ENCODE measurements at places on chromosomes 5 and 9.
A peak's percentile ranks its signal among the peaks of the same experiment; 100 is the strongest.

DNA sequence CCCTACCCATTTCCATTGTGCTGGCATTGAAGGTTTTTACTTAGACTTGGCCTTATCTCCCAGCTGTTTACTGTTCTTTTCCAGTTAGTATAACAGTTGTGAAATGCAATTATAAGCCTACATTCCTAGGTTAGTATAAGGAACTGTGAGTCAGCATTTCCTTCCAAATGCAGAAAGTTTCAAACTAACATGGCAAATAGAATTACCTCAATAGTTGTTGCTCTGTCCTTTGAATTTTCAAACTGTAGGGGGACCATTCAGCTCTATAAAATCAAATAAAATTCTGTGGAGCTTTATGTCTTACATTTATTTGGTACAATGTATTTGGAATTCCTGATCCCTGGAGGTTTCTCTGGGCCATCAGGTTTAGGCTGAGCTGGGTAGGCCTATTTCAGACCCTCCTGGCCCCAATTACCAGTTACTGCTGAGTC, 47.2 kb downstream of the ARHGEF28 start:
- peak; percentile 55 for DNase-seq

DNA sequence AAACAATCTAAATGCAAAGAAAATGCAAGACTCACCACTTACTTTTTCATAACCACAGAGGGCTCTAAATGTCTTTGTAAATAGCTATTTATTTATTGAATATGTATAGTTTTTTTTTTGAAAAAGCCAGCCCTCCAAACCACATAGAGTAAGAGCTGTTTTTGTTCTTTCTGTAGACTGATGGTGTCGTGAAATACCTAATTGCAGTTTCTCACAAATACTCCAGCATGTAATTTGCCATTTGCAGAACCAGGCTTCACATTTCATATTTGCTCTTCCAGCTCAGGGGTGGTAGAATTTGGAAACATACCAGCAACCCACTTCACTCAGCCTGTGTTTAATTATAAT, 159.8 kb downstream of the TMC1 start:
- no peak for DNase-seq

- no peak for DNase-seq
Observed at GRCh38 chr9:14881006-14881405, 29.2 kb downstream of the FREM1 start.

- DNase-seq, result no peak
Observed at GRCh38 chr5:173263566-173263965, 28.6 kb upstream of the NKX2-5 start.

DNA sequence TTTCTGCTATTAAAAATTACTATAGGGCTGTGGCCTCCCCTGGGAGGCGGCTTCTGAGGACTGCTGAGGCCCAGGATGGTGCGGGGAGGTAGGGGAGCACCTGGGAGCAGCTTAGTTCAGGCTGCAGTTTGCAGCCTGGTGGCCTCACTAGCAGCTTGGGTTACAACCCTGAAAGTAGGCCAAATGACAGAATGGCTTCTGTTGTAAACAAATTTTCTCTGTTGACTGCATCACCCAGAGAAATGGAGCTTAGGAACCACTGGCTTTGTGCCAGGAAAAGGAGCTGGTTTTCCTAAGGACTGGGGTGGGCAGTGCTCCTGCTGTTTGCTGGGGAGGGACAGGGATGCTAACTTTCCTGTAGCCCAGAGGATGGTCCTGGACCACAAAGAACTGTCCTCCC, 130.3 kb downstream of the ENTREP1 start:
- DNase-seq, result no peak

GRCh38 chr5:136216230-136216629, 23.3 kb upstream of the SMIM32 start:
- no peak for DNase-seq

DNA sequence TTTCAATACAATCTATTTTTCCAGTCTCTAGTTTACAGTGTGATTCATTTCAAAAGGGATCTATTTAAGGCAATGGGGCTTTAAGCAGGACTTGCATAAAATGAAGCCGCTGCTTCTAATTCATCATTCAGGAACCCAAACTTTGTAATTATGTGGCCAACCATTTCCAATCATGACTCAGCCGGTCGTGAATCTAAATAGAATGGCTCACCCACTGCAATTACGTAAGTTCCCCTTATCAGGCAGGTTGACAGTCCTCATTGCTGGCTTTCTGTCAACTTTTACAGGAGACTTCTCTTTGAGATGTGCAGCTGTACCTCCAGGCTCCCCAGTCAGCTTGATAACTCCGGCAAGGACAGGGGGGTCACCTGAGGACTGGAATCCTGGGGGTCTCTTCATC, 152.8 kb upstream of the DAP start:
- DNase-seq, result peak; percentile 83

DNA sequence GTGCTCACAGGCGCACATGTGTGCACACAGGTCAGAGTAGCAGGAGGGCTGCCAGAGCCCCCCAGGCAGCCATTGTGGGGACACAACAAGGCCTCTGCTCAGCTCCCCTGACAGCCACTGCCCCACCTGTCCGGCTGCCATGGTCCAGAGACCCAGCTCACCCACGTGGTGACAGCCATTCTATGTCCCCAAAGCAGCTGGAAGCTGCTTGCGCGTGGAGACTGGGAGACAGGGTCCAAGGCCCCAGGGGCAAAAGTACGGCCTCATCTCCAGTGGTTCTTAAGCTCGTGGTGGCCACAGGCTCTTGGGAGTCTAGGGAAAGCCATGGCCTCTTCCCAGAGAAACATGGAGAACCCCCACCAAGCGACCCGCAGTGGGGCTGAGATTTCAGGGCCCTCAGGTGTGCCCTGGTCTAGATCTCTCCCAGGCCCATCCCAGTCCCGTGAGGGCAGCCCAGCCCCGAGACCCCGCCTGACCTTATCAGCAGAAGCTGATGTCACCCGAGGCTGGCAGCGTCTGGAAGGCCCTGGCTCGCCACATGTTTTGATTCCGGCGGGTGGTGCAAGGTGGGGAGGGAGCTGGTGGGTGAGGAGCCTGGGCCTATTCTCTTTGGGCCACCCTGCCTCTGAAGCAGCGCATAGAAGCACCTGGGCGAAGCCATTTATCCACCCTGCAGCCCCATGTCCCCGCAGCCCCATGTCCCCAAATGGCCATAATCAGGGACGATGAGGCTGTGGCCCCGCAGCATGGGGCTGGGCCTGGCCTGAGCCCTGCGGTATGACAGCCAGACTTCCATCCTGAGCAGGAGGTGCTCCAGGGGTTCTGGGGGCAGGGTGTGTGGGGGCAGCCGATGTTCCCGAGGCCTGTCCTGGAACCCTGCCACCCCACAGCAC, 31.7 kb downstream of the GLT6D1 start:
- DNase-seq, result no peak

- no peak for DNase-seq
Observed at GRCh38 chr5:73363911-73364730, 84.5 kb downstream of the FOXD1 start.

DNA sequence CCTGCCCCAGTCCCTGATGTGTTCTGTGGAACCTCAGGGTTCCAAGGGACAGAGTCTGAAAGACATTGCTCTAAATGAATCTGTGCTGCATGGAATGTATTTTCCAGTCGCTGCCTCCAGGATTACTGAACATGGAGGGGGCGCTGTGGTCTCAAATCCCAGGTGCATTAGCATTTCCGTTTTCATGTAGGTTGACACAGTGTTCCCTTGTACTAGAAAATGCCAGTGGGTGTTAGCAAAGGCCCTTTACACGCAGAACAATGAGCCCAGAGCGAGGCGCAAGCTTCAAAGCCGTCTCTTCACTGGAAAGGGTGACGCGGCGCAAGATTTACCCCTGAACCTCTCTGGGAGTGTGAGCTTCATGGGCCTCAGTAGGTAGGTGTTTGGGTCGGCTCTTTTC, 308.3 kb downstream of the SLIT3 start:
- no peak for DNase-seq

DNA sequence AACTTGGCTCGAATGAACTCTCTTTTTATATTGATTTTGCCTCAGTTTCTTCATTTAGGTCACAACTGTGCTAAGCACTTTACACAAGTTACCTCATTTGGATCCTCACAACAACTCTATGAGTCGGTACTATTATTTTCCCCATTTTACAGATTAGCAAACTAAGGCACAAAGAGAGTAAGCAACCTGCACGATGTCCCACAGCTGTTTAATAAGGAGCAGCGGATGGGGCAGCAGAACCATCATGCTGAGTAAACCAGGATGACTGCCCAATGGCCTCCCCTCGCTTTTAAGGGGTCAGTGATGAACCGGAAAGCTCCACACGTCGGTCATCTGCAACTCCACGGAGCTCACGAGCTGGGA, 607 bp downstream of the PRELID2 start:
- DNase-seq, result no peak

GRCh38 chr5:72651779-72652178, 144.6 kb upstream of the ZNF366 start:
- no peak for DNase-seq

DNA sequence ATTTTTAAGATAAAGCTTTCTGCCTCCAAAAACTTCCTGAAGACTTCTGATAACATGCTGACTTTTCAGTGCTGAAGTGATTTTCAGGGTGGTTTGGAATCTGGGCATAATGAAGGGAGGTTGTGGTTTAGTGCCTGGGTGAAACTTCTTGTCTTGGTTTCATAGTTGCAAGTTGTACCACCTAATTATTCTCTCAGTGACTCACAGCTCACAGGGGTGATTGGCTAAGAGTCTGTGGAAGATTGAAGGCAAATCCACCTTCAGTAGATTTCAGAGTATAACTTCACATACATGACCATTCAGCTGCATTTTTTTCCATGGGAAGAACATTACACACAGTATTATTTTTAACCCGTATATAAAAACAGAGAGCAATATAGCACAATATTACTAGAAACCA, 199.9 kb downstream of the PTTG1 start:
- no peak for DNase-seq

DNA sequence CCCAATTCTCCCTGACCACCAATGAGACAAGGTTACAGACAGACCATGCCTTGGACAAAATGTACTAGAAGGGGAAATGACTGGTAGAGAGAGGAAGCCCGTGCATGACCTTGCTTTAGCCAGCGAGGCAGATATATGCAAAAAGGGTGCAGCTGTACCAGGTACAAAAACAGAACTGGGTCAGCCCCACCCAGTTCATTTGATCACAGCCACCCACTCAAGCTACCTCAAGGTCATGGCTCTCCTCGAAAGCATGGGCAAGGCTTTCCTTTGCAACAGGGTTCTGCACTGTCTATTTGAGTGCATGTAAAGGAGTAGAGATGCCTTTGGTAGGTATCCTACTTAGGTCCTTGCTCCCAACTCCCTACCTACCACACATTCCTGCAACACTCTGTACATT, 33.3 kb downstream of the TLE1 start:
- DNase-seq, result no peak

DNA sequence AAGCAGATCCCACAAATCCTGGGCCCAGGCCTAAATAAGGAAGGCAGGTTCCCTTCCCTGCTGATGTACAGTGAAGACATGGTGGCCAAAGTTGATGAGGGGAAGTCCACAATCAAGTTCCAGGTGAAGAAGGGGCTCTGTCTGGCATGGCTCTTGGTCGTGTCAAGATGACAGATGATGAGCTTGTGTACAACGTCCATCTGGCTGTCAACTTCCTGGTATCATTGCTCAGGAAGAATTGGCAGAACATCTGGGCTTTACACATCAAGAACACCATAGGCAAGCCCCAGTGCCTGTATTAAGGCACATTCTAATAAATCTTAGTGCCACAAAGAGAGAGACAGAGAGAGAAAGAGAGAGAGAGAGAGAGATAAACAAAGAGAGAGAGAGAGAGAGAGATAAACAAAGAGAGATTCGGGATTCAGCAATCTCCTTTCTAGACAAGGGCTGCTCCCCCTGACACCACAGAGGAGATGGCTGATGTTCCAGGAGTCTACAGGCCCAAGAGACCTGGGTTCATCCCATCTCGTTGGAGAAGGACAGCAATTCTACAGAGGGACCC, 45.5 kb upstream of the HSPA9 start:
- DNase-seq, result no peak

GRCh38 chr5:153498516-153498915, 8.0 kb downstream of the GRIA1 start:
- no peak for DNase-seq

- DNase-seq, result no peak
Observed at GRCh38 chr5:154324033-154324432, 121.8 kb upstream of the SAP30L start.

DNA sequence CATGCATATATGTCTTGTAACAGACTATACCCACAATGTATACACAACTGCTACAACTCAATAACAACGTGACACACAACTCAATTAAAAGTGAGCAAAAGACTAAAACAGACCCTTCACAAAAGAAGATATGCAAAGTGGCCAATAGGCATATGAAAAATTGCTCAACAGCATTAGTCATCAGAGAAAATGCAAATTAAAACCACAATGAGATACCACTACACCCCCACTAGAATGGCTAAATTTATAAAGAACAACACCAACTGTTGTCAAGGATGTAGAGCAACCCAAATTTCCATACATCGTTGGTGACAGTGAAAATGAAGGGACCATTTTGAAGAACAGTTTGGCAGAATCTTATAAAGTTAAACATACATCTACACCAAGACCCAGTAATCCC, 38.9 kb downstream of the GABRB2 start:
- peak; percentile 8 for DNase-seq

GRCh38 chr9:20511686-20512085, 110.6 kb downstream of the MLLT3 start:
- no peak for DNase-seq

- no peak for DNase-seq
Observed at GRCh38 chr5:154202379-154203260, 12.1 kb downstream of the GALNT10 start.

DNA sequence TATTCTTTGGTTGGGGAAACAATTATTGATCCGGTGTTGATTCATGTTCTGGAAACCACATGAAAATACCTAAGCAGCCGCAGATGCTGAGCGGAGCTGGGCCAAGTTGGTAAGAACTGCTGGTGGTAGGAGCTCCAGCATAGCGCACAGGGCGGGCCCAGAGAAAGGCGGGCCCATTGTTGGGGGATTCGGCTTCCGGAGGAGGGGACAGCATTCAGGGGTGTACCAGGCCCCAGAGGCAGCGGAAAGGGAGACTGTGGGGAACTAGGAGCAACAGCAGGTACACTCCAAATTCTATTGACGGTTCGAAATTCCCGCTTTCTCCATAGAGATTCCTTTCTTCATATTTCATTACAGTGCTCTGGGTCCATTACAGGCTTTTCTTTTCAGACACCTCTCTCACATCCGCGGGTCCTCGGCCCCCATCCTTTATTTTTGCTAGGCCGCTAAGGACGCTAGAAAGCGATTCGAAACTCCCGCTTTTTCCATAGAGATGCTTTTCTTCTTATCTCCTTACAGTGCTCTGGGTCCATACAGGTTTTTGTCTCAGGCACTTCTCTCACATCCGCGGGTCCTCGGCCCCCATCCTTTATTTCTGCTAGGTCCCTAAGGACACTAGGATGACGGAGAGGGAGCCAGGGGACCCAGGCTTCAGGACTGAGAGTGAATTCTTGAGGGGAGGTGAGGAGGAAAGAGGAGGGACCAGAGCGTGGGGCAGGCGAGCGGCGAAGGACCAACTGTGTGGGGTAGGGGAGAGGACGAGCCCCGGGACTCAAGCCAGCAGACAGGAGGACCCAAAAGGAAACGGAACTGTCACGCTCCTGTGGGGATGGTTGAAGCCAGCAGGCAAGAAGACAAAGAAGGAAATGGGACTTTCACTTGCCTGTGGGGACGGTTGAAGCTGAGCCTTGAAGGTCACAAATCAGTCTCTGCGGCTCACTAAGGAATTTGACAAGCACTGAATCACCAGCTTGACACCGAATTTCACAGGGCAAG, at the start of gene CCDC152:
Gene CCDC152, plus strand, starts transcription at position 213 of the 996 bp plus-strand sequence. CDS start 2,304 bp downstream, outside the sequence.
- DNase-seq, result peak; percentile 28

- DNase-seq, result no peak
Observed at GRCh38 chr9:84296146-84296843, 44.3 kb downstream of the SLC28A3 start.
